ENCODE measurements at places on chromosomes 16 and 17.

DNA sequence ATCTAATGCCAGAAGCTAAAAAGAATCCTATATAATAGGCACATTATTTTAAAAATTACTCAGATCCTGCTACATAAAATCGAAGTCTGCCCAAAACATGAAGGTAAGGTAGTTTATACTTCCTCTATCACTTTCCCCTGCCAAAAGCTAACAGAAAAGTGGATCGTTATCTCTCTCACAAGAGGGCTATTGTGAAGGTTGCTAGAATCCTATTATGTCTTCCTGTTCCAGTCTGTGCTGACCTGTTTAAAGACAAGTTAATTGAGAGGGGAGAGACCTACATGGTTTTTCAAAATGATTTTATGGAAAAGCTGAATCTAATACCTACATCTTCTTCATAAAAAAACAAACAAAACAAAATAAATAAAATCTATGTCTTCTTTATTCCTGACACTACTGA, 1410.9 kb upstream of the CDH8 start:
- no peak for DNase-seq

DNA sequence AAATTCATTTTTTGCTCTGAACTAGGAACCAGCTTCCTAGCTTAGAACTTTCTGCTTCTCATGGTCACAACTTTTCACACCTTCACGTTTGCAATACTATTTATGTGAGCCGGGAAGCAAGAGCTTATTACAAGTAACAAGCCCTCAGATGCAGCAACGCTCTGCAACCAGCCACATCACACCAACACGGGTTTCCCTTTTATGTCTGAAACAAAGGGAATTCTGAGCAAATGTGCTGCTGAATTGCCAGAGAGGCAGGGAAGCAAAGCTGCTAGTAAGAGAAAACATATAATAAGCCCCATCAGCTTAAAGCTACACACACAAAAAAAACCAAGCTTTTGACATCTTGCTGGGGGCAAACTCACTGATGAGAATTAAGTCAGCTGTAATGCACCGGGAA, 122.2 kb downstream of the SLC39A11 start:
- DNase-seq = no peak

GRCh38 chr17:65918916-65919315, 273.0 kb downstream of the CEP112 start:
- no peak for DNase-seq

- DNase-seq = no peak
Measured at GRCh38 chr16:8590811-8591210, 500 bp upstream of the TMEM114 start.

DNA sequence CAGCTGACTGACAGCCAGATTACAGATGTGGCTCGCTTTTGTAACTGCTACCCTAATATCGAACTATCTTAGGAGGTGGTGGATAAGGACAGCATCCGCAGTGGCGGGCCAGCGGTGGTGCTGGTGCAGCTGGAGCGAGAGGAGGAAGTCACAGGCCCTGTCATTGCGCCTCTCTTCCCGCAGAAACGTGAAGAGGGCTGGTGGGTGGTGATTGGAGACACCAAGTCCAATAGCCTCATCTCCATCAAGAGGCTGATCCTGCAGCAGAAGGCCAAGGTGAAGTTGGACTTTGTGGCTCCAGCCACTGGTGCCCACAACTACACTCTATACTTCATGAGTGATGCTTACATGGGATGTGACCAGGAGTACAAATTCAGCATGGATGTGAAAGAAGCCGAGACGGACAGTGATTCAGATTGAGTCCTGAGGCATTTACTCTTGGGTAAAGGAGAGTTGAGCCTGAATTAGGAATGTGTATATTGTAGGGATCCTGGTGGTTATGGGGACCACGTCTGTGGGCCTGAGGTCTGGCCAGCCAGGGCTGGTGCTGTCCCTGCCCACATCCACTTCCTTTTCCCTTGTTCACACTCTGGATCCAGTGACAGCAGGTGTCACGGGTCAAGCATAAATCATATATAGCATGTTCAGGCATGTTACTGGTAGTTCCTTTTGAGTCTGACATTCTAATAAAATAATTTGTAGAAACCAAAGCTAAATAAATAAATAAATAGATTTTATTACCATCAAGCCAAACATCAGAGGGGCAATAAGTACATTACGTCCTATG, 89.0 kb upstream of the SMURF2 start:
- DNase-seq = no peak

All from NB4 (cell line).